ENCODE measurements at places on chromosomes 4 and X. TPM values are rescaled to one million over a fixed set of nuclear protein-coding genes. Genes with fewer than 3 reads are reported as not detected.

HSFX1 gene
- 0.25 TPM for total RNA-seq

- no peaks in the 10 kb centered on the region for H3K4me1 ChIP-seq
- no peaks in the 10 kb centered on the region for H3K36me3 ChIP-seq
- peaks cover 2% of the 10 kb centered on the region for H3K27me3 ChIP-seq
- H3K27ac ChIP-seq: no peak overlapping the region
These were observed 48.3 kb upstream of the MAN2B2 start for GRCh38 chr4:6526671-6527091.

- H3K27me3 ChIP-seq: no peaks in the 10 kb centered on the region
- H3K4me3 ChIP-seq: no peak overlapping the region
- H3K27ac ChIP-seq: no peak overlapping the region
- no peaks in the 10 kb centered on the region for H3K36me3 ChIP-seq
- peaks cover 18% of the 10 kb centered on the region for H3K4me1 ChIP-seq
These were observed 75.8 kb downstream of the FAM53A start for GRCh38 chr4:1608196-1608820.

DNA sequence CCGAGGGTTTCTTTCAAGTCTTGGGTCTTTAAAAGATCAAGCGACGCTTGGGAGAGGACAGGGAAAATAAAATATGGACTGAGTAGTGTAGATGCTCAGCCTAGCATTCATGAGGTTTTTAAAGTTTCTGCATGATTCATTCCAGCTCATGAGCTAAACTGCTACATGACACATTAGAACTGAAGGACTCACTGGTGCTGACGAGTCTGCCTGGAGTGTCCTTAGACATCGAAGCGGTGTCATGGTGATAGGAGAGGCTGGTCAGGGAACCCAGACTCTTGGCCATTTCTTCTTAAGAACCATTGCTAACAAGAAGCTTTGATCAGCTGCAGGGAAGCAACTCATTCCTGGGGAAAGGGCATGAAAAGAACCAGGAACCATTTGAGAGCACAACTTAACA is 158.6 kb downstream of the TRIML1 start:
- H3K4me1 ChIP-seq: no peaks in the 10 kb centered on the region
- H3K36me3 ChIP-seq: no peaks in the 10 kb centered on the region
- no peak overlapping the region for H3K27ac ChIP-seq

CXCL11 gene
- total RNA-seq: 0.14 TPM

DNA sequence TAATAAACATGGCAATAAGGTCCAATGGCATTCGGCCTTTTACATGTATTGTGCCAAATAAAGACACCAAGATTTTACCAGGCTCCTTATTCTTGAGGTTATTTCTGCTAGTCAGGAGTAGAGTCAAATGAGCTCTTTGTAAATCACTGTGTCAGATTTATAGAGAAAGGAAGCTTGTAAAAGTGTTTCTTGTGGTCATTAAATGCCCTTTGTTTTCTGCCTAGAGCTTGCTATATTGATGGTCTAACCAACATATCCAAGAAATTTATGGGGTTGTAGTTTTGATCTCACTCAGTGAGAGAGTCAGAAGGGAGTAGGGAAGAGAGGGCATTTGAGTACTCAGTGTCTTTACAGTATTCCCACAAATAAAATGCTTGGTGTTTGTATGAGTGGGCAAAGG is 86.2 kb upstream of the FRMPD4 start:
- no peak overlapping the region for H3K4me3 ChIP-seq
- no peak overlapping the region for H3K27ac ChIP-seq
- no peaks in the 10 kb centered on the region for H3K4me1 ChIP-seq

DNA sequence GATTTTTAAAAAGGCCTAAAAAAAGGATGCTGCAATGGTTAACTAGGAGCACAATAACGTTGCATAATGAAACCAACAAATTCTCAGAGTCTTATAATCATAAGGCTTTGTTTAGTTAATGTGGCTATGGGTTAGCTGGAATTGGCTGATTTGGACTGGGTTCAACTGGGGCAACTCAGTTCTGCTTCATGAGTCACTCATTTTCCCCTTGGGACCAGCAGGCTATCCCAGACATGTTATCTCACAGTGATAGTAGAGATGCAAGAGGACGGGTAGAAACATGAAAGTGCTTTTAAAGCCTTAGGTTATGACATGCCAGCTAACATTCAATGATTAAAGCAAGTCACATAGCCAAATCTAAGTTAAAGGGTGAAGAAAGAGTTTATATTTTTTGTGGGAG is 189.2 kb upstream of the GK2 start:
- H3K4me3 ChIP-seq: no peak overlapping the region
- H3K27me3 ChIP-seq: no peaks in the 10 kb centered on the region
- H3K4me1 ChIP-seq: no peaks in the 10 kb centered on the region
- H3K27ac ChIP-seq: no peak overlapping the region
- H3K36me3 ChIP-seq: no peaks in the 10 kb centered on the region

DNA sequence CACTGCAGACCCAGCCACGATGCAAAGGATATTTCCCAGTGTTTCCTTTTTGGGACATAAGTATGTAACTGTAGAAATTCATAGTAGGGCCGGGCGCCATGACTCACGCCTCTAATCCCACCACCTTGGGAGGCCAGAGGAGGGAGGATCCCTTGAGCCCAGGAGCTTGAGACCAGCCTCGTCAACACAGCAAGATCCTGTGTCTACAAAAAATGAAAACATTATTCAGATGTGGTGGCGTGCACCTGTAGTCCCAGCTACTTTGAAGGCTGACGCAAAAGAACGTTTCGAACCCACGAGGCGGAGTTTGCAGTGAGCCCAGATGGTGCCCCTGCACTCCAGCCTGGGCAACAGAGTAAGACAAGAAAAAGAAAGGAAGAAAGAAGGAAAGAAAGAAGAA is 49.2 kb downstream of the CRLF2 start:
- no peak for DNase-seq
- no peak overlapping the region for H3K27ac ChIP-seq
- H3K27me3 ChIP-seq: peaks cover 6% of the 10 kb centered on the region
- H3K4me3 ChIP-seq: no peak overlapping the region

Measured in activated CD4-positive, alpha-beta T cell treated with anti-CD3 and anti-CD28 coated beads for 36 hours (primary cell).